Eye (tissue), 1 donor: ENCODE measurements at places on chromosomes 5 and 9.

DNA sequence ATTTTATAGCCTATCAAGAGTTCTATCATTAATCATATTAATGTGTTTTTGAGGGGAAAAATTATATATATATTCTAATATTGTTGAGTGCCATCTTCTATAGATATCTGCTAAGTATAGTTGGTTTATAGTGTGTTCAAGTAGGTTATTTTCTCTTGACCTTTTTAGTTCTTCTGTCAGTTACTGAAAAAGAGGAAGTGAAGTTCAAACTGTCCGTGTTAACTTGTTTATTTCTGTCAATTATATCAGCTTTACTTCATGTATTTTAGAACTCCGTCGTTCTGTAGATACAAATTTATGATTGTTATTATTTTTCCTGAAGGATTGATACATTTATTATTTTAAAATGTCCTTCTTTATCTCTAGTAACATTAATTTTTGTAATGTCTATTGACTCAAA lies 1209.1 kb downstream of the CDH12 start:
- no peak for DNase-seq

DNA sequence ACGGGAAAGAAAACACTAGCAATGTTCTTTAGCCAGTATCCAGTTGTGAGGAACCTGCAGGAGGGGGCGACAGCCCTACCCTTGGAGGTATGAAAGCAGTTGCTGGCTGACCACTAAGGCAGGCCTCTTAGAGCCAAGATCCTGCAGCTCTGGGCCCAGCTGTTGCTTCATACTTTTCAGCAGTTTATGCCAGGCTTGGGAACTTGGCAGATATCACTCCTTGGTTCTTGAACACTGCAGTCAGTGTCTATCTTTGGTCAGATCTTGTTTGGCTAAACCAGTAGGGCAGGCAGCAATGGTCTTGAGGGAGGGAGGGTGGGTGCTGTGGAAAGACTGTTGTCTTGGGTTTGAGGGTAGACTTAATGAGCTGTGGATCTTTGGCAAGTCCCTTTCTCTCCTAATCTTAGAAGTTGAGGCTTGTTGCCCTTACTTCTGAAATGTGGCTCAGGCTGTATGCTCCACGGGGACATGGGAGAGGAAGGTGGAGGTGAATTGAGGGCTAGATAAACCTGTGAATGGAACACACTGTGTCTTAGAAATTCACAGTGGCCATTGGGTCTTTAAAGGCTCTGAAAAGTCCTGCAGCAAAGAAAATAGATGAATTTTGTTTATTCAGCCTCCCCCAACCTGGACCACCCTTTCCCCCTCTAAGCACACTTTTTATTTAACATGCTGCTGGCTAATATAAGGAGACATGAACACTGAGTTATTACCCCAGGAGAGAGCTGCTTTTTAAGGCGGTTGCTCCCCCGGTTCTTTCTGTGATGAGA lies 37.5 kb downstream of the ZNF618 start:
- no peak for DNase-seq

DNA sequence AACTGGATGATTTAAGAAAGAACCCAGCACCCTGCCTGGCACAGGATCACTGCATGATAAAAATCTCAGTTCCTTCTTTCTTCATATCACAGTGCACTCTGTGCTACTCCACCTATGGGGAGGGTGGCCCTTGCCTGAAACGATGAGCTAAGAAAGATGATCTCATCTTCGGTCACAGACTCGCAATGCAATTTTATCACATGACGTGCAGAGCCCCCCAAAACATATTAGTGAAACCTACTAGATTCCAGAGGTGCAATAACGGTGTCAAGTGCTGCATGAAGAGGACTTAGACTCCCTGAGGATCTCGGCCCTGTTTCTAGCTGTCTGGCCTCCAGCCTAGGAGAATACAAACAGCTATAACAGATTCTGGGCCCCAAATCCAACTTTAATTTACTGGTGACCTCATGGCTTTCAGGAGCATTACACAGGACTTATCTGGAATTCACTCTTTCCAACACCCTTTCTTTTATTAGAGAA lies 104.0 kb downstream of the EBF1 start:
- peak; percentile 45 for DNase-seq

DNA sequence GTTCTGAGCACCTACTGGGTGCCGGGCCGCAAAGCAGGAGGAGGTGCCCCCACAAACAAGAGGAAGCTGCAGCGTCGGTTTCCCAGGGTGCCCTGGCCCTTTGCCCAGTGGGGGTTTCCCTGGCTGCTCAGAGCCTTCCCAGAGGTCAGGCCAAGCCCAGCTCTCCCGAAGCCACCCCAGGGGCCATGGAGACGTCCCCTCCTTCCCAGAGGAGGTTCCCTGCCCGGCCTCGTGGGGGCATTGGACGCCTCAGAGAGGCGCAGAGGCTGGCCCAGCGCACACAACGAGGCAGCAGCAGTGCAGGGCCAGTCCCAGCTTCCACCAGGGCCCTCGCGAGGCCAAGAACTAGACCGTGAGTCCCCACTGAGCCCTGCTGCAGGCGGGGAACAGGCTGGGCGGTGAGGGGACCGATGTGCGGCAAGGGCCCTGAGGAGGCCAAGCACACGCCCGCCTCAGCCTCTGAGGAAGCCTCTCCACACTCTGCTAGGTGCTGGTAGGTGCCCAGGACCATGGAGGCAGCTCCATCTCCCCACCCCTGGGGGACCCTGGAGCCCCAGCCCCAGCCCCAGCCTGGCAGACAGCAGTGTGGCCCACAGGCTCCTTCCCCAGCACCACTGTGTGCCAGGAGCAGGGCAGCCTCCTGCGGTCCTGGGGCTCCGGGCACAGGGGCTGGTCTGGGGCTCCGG lies 7.0 kb downstream of the DIPK1B start:
- DNase-seq, result no peak

- no peak for DNase-seq
These were observed 55.0 kb downstream of the PAPPA start for GRCh38 chr9:116208417-116209232.

GRCh38 chr9:129451669-129452068 lies 169.2 kb downstream of the C9orf50 start:
- DNase-seq, result no peak

- DNase-seq, result no peak
These were observed 43.9 kb downstream of the PAM start for GRCh38 chr5:102799017-102799416.

- DNase-seq, result no peak
These were observed 6.7 kb upstream of the AQP3 start for GRCh38 chr9:33453999-33454660.

GRCh38 chr5:127930311-127930710 lies 153.3 kb upstream of the SLC12A2 start:
- DNase-seq, result no peak
